NCI-H1694 (cell line): ENCODE measurements at places on chromosomes 7 and 10.

DNA sequence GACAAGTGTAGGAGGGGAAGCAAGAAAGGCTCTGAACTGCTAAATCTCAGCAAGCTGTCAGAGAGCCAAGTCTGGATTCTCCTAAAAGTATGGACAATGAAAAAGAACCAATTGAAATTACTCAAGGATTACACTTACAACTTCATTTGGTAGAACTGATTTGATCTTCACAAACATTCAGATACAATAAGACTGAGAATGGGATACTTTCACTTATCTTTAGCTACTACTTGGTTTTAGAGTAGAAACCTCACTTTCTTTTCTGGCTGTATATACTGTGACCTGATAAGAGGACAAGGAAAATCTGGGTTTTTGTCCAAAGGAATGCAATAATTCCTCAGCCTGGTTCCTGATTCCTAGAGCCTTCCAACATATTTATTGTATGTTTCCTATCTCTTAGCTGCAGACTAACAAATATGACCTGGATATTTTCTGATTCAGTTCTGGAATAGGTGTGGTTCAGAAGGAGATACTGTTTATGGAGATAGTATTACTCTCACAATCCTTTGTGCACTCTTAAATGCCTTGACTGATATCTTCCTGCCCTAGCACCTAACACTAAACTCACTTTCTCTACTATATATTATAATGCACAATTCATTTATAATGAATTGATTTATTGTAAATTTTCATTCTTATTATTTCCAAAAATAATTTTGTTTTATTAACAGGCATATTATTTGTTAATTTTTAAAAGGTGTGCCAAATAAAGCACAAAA, 7.3 kb downstream of the SEMA3A start:
- DNase-seq, result no peak

- DNase-seq, result no peak
Measured at GRCh38 chr10:52213321-52213752, 100.7 kb upstream of the DKK1 start.

DNA sequence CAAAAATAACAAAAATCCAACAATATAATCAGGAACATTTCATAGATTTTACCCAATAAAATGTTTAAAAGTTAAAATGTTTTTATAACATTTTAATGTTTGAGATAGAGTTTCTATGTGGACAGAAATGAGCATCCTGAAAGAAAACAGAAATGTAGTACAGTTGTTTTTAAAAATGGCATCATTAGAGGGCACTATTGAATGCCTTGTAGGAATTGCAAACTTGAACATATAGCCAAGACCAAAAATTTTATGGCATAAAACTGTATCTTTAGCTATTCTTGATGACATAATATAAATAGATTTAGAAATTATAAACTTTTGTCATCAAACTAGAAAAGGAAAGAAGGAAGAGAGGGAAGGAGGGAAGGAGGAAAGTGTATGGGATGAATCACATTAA, 1372.7 kb downstream of the GATA3 start:
- DNase-seq, result no peak

DNA sequence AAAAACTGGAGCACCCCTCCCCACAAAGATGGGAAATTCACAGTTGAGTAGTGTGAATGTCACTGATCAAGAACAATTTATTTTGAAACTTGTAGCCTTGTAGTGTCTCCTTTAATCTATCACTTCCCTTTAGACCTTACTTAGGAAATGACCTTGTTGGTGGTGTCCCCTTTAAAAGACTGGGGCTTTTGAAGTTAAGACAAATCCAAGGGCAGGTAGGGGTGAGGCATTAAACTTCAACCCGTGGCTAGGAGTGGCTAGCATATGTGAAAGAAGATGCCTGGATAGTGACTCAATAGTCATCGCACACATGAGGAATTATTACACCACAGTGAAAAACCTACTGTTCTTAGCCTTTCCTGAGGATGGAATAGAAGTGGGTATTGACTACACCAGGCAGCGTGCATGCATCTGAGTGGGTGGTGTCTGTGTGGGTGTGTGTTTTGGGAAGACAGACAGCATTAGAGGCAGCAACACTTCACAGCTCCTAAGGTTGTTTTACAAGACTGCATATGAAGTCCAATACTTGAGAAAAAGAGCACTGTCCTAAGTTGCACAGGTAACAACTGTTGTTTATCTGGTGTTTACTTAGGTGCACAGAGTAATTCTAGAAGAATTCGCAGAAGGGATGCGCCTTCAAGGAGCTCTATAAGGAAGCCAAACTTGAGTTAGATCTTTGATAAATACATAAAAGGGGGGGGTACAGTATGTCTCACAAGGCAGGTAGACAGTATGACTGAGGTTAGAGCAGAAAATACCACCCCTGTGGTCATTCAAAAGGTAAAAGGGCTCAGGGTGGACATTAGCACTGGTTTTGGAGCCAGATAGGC, 32.9 kb downstream of the ABLIM1 start:
- DNase-seq, result no peak

GRCh38 chr10:4473977-4474376, 352.0 kb upstream of the AKR1E2 start:
- DNase-seq, result no peak

DNA sequence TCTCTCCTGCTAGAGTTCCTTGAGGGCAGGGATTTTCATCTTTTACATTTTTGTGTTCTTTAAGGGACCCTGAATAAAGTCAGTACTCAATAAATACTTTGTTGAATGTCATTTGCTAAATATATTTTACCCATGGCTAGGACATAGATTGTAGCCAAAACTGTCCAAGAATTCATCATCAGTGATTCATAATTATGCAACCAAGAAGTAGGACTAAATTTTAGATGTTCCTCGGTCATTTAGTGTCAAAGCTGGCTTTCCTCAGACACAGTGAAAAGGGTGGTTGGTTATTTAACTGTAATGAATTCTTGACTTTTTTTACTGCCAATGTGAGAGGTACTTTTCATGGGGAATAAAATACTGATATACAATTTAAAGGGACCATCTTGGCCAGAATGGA, 3.3 kb downstream of the NUDT13 start:
- no peak for DNase-seq

DNA sequence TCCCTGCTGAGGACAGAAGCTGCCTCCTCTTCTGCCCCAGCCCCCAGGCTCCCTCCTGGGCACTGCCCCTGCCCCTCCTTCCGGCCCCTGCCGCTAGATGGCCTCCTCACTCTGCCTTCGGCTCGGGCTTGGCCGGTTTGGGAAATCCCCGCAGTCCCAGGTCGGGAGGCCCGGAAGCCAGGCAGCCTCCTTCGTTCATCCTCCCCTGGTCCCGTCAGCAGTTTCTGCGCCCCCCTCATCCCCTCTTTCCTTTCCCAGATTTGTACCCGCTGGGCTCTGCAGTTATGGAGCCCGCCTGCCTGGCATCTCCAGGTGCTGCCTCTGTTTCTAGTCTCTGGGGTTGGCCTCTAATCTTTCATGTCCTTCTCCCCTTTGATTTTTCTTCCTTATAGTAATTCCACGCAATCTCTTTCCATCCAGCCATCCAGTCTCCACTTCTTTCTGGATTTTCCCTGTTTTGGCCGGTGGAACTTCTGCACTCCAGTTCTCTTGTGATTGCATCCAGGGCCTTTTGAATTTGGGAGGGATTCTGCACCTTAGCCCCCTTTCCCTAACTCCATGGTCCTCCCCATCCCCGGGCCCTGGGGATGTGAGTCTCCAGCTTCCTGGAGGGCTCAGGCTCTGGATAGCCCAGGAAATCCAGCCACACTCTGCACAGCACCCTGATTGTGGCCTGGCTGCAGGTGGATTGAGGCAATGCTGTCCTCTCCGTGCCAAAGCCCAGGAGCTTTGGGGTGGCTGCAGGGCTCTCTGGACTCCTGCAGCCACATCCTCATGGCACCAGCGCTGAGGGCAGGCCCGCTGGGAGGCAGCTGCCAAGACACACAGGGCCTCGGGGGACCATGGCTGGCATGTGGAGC, 3.3 kb upstream of the SHH start:
- DNase-seq, result no peak

- DNase-seq, result no peak
Measured at GRCh38 chr10:59582058-59582457, 127.6 kb downstream of the SLC16A9 start.

- no peak for DNase-seq
Measured at GRCh38 chr10:101693978-101694673, 844 bp downstream of the FBXW4 start.

GRCh38 chr10:10869592-10869991, 148.1 kb upstream of the CELF2 start:
- DNase-seq, result no peak

DNA sequence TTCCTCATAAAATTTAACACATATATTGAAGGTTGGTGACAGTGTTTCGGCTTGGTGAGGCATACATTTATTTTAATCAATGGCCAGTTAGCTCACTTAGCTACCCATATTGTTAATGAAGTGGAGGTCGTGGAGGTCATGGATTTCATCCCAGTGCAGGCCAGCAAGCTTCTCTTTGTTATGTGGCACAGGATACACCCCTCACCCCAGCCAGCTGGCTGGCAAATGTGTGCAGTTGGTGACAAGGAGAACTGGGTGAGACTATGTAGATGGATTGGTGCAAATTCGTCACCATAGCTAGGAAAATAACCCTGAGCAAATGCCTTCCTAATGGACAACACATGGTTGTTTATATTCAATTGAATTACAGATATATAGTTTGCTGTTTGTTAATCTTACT, 50.5 kb upstream of the FOXP2 start:
- DNase-seq, result no peak

DNA sequence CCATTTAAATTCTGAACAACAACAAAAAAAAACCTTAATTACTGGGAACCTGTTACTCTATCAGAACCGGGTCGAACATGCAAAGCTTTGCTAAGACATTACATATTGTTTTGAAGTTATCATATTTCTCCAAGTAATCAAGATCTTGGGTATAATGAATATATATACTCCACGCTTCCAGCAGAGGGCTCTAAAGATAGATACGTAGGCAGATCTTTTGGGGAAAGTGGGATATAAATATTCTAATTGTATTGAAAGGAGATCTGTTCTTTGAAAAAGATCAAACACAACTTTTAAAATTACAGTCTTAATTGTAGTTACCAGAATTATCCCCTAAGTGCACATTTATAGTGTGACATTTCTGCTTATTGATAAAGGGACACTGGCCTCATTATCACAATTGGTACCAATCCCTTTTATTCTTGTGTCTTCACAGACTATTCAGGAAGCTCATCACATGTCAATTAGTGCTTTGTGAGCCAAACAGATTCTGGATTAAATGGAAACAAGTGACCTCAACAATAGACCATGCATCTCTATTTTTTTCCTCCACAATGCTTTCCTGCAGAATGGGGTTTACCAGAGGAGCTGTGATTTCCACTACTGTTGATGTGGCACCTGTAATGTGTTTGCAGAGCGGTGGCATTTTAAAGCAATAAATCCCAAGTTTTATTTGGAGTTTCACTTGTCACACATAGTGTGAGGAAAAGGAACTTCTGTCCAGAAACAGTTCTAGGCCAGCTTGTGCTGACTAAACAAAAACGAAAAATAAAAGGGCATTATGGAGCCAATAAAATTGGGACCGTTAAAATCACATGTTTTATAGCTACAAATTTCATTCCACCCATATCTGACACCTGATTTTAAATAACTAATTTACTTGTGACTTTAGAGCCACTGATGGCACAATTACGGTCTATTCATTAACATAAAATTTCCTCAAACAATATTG, 122.4 kb downstream of the CTTNBP2 start:
- DNase-seq, result peak; percentile 37

DNA sequence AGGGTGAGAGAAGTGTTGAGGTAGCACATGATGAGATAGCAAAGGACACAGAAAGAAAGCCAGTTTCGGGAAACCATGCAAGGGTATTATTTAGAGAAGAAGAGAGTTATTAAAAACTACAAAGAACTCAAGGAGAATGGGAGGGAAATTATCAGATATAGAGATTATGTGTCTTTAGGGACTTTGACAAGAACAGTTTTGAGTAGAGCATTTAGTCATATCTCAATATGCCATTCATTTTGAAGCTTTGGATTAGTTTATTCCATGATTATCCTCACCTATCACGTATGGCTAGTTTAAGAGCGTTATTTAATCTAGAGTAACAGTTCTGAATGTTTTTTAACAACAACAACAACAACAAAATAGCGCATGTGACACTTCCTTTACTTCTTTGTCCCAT, 409.4 kb downstream of the EXOC4 start:
- DNase-seq, result no peak

- DNase-seq, result no peak
Measured at GRCh38 chr7:154299736-154300135, 247.5 kb downstream of the DPP6 start.

- no peak for DNase-seq
Measured at GRCh38 chr7:92466682-92467081, 11.1 kb downstream of the ERVW-1 start.

DNA sequence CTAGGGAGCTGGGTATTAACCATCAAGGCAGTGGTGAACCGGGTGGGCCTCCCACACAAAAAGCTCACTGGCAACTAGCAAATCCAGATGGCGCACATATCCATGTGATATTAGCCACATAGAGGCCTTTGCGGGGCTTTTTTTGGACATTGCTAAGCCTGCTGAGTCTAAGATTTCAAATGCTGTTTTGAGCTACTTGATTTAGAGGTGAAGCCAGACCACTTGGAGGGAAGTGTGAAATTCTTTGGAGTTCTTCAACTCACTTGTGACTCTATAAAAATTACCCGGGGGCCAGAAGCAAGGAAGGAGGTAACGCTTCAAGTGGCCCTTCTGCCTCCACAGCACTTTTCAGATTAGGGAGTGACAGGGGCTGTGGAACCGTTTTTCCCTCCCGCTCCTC, 619.8 kb upstream of the GALNT17 start:
- DNase-seq, result no peak

DNA sequence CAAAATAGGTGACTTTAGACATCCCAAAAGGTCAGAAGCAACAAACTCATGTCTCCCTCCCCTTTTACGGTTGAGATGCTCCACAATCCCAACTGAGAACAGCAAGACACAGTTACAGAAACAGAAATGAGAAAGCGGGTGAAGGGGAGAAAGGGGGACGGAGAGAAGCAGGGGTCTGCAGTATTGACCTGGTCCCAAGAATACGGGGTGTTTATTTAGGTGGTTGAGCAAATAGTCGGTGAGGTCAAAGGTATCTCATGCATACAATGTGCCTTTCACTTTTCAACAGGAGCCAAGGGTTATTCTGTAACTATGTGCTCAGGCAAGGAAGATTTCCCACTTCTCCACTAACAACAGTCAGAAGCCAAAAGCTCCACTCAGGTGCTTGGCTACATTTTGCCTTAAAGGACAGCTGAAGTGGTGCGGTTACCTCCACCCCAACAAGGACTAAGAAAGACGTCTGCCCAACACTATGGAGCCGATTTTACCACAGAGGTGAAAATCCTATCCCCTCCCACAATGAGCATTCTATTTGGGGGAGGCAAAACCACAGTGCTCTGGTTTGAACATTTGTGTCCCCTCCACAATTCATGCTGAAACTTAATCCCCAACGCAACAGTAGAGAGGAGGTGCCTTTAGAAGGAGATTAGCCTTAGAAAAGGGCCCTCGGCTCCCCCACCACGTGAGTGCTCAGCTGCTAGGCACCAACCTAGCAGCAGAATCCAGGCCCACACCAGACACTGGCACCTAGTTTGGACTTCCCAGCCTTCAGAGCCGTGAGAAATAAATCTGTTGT, 77.9 kb downstream of the PARD3 start:
- no peak for DNase-seq
